ENCODE measurements at places on chromosomes 13 and 19.

- no peak for DNase-seq
Measured at GRCh38 chr19:591099-591958, 1.6 kb downstream of the HCN2 start.

- no peak for DNase-seq
Measured at GRCh38 chr19:10309423-10309822, at the start of gene ZGLP1. TSS of gene ZGLP1 (minus strand) at chr19:10309815.

GRCh38 chr13:30016398-30016797 is 166.0 kb upstream of the UBL3 start:
- DNase-seq: no peak

- DNase-seq: no peak
Measured at GRCh38 chr13:79056706-79057105, 349.3 kb downstream of the RBM26 start.

DNA sequence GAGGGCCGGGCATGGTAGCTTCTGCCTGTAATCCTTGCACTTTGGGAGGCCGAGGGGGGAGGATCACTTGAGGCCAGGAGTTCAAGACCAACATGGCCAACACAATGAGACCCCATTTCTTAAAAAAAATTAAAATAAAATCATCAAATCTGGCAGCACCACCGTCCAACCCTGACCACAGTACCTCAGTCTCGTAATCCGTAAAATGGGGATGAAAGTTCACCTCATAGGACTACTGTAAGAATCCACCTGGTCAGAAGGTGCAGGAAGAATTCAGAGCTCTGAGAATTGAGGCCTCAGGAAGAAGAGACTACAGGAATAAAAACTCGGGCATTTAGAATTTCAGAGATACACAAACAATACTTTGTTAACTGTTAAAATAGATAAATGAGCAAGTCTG is 3.1 kb downstream of the PPP1R13L start:
- DNase-seq: no peak

DNA sequence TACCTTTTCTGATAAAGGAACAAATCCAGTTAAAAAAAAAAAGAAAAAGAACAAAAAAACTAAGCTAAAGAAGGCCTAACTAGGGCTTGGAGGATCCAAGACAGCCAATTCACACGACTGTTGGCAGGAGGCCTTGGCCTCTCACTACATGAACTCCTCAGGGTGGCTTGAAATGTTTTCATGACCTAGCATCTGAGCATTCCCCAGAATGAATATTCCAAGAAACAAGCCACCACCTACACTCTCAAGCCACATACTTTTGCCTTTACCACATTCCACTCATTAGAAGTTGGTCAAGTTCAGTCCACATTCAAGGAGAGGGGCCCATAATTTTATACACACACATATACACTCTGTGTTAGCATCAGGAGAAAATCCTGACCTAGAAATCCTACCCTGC is 97.6 kb upstream of the SIAH3 start:
- DNase-seq: no peak

GRCh38 chr13:29929062-29929847 is 78.8 kb upstream of the UBL3 start:
- DNase-seq: no peak

DNA sequence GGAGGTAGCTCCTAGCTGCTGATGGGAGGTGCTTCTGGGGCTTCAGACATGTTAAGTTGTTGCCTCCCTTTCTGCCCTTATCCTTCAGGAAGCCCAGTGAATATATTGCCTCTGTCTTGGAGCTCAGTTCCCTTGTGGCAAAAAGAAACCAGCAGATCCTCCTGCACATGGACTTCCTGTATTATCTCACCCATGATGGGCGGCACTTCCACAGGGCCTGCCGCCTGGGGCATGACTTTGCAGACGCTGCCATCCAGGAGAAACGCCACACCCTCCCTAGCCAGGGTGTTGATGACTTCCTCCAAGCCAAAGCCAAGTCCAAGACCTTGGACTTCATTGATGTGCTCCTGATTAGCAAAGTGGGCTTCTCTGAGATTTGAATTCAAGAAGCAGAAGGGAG is 6.0 kb upstream of the CYP4F12 start:
- no peak for DNase-seq

DNA sequence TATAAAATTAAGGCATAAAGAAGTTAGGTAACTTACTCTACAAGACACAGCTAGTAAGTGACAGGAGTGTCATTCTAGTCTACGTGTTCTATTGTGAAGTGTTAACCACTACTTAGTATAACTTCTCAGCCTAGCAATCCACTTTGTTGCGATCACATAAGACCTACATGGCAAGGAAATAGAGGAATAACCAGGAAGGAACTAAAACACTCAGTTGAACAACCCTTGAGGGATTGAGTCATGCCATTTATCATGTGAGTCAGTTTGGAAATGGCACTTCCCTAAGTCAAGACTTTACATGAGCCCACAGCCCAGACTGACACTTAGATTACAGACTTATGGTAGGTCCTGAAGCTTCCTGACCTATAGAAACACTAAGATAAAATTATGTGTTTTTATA is 279.5 kb upstream of the PCDH20 start:
- no peak for DNase-seq

DNA sequence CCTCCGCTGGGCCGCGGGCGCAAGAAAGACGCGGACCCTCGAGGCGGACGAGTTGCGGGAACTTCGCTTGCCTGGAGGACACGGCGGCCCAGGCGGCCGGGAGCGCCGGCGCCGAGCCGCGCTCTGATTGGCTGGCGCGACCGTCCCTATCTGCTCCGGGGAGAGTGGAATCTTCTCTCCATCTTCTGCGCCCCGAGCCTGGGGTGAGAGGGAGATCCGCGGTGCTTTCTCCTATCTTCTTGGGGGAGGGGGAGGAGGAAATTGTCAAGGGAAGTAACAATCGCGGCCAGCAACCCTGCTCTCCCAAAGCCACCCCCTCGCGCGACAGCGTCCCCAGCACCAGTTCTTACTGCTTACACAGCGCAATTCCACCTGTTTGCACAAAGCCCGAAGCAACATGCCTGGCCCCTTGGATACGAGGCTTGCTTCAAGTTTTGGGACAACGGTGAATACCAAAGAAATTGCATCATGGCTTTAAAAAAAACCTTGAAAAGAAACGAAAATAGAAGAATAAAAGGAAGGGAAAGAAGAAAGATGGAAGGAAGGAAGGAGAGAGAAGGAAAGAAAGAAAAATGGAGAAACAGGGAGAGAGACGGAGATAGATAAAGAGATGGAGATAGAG is 4.8 kb downstream of the SOX21 start:
- DNase-seq: no peak

- no peak for DNase-seq
Measured at GRCh38 chr19:28553005-28553404, 659.9 kb downstream of the UQCRFS1 start.

GRCh38 chr19:23718802-23719201 is 31.8 kb upstream of the ZNF675 start:
- DNase-seq: no peak

DNA sequence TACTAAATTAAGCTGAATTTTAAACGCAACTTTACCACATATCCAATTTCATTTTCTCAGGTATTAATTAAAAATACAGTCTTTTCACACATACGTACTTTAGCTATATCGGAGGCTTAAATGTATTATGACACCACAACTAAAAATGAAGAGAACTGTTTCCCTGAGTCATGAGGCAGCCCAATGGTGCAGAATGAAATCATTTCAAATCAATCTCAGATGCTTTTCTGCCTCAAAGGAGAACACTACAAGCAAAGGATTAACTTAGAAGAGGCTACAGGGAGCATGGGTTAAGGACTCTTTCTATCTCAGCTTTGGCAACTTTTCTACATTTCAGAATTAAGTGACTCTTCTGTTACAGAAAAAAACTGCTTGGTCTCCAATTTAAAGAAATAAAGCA is 516.3 kb upstream of the HTR2A start:
- DNase-seq: no peak

- no peak for DNase-seq
Measured at GRCh38 chr19:3073931-3074595, 11.8 kb upstream of the TLE5 start.

DNA sequence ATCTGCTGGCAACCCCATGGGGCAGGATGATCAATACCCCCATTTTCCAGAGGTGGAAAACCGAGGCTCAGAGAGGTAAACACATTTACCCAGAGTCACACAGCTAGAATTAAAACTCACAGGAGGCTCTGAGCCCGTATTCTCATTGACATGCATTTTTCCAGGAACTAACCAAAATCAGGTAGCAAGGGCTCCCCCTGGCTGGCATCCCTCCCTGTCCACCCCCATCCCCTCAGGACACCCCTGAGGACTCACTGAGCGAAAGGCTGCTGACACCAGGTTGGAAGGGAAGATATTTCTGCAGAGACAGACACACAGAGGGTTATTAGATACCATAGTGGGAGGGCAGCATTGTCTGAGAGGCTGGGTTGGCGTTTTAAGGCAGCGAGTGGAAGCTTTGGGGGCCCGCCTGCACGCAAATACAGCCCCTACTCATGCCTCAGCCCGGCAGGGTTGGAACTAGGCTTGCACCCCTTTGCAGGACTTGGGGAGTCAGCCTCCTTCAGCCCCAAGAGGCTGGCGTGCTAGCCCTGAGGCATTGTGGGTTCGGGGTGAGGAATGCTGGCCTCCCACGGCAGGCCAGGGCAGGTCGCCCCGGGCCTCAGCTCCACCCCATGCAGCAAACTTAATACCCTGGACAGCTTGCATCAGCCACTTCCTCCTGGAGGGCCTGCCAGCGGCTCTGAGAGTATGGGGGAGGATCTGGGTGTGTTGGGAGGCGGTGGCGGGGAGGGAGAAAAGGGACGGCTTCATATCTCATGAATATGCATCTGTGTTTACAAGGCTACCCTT is 3.9 kb downstream of the SLC1A5 start:
- peak; percentile 6 for DNase-seq

DNA sequence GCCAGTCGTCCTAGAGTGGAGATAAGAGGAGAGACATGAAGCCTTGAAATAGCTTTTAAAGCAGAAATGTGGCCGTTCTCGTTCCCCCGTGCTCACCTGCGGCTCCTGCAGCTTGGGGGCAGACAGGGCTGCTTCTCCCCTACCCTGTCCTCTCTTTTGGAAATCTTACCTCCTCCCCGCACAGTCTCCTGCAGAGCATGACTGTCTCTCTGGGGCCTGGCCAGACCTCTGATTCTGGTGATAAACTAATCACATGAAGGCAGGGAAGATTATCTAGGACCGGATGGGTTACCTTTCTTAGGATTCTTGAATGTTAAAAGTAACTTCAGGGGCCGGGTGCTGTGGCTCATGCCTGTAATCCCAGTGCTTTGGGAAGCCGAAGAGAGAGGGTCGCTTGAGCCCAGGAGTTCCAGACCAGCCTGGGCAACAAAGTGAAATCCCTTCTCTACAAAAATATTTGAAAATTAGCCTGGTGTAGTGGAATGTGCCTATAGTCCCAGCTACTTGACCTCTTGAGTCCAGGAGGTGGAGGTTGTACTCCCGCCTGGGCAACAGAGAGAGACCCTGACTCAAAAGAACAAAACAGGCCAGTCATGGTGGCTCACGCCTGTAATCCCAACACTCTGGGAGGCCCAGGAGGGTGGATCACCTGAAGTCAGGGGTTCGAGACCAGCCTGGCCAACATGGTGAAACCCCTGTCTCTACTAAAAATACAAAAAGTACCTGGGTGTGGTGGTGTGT is 8.1 kb downstream of the CEBPA start:
- DNase-seq: no peak

- no peak for DNase-seq
Measured at GRCh38 chr13:60091573-60091972, 72.2 kb downstream of the DIAPH3 start.

DNA sequence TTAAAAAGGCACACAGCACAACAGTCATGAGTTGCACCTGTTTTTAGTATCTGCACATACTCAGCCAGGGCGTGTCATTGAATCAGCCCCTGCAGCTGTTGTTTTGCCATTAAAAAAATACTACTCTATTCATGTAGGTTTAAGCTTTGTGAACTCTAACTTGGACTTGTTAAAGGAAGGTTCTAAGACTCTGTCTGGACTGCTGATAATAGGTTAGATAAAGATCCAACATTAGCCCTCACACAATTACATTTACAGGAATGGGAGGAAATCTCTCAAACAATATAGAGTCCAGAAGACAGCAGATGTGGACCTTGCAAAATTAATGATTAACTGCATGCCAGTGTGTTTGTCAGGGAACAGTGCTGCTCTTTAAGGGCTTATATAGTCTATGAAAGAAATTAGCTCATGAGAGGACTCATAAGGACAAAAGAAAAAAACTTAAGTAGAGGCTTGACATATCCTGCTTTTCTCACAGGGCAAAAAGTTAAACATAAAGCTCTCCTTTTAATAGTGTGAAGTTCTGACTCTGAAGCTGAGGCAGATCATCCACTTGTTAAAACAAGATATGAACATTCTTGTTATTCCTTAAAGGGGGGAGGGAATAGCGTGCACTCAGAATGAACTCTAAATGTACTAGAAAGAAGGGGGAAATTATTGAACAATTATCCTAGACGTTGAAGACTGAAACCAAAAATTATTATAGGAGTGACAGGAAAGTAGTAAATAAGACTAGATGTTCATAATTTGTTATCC is 243.6 kb downstream of the NDFIP2 start:
- DNase-seq: no peak

GRCh38 chr13:37561031-37561430 is 37.5 kb downstream of the POSTN start:
- DNase-seq: no peak

- DNase-seq: peak; percentile 2
Measured at GRCh38 chr13:101289764-101290163, 126.5 kb downstream of the NALCN start.

DNA sequence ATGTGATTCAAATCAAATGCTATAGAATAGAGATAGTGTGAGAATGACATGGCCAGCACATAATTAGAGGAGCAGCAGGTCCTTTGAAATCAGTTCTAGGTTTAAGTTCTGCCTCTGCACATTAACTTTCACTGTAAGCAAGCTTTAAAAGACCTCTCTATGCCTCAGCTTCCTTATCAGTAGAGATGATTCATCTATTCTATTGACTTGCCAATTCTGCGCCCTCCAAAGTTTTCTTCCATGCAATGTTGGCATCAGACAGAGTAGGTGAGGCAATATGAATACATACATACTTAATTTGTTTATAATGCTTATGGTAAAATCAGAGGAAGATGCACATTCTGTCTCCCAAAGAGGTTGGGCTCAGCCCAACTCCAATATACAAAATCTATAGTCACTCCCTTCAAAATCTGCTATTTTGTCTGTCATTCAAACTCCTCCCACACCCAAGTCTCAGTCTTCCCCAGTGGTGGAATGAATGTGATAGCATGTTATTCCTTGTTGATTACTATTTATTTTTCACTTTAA is 525.5 kb downstream of the RFC3 start:
- DNase-seq: no peak

- DNase-seq: no peak
Measured at GRCh38 chr13:94419304-94419924, 60.1 kb downstream of the DCT start.

- no peak for DNase-seq
Measured at GRCh38 chr13:98571955-98572662, 4.8 kb downstream of the STK24 start.

DNA sequence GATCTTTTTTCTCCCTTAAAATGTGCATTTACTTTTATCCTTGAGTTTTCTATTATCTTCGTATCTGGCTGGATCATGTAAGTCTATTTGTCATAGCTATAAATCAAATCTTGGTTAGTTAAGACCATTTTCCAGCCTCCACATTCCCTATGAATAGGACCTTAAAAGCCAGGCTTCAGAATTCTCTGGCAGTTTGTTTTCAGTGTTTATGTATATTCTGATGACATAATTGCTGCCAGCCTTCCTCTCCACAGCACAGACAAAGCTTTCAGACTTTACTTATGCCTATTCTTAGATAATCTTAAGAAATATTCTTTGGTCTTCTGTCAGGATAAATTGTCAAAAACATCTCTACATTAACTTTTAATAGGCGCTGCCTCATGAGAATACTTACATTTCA is 870.8 kb upstream of the SPRY2 start:
- no peak for DNase-seq
